ENCODE measurements at places on chromosomes 5 and 9. TPM values are rescaled to one million over a fixed set of nuclear protein-coding genes. Genes with fewer than 3 reads are reported as not detected.

The PCDHA1 gene
- not detected for total RNA-seq

The STING1 gene
- 94.5 TPM for total RNA-seq

The ADAMTSL2 gene
- 22.3 TPM for total RNA-seq

The IL4 gene
- not detected for total RNA-seq

The MLANA gene
- not detected for total RNA-seq

The CEL gene
- 2.7 TPM for total RNA-seq

The COL15A1 gene
- total RNA-seq: 94.6 TPM

The ANKRD34B gene
- total RNA-seq: not detected

The GABRA6 gene
- total RNA-seq: not detected

The TEX48 gene
- not detected for total RNA-seq

The NTRK2 gene
- 75.0 TPM for total RNA-seq

The PCDHGA8 gene
- total RNA-seq: 5.3 TPM

The RETREG1 gene
- 37.4 TPM for total RNA-seq

The PCAT7 gene
- total RNA-seq: 0.67 TPM

The RC3H2 gene
- 62.7 TPM for total RNA-seq

The PCDHGA5 gene
- total RNA-seq: 8.8 TPM

The TAF11L3 gene
- not detected for total RNA-seq

The XPA gene
- total RNA-seq: 21.0 TPM

The SERINC5 gene
- total RNA-seq: 70.2 TPM

The LOX gene
- total RNA-seq: 25.3 TPM

The INPP5E gene
- 18.0 TPM for total RNA-seq

The TLR4 gene
- 25.3 TPM for total RNA-seq

All from sciatic nerve (tissue), 2 donors.